ENCODE measurements at places on chromosomes 12 and 14. TPM values are rescaled to one million over a fixed set of nuclear protein-coding genes. Genes with fewer than 3 reads are reported as not detected.

DNA sequence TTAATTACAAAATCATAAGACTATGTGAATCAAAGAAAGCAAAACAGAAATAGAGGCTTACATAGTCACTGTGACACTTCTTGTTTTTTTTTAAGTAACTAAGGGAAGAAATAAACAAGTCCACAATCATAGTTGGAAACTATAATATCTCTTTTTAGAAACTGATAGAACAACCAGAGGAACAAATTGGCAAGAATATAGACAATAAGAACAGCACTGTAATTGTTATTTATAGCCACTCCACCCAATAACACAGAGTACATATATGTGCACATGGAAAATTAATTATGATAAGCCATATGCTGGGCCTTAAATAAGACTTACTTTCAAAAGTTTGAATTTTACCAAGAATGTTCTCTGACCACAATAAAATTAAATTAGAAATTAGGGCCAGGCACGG, 101.1 kb downstream of the PLEKHG7 start:
- H3K27me3 ChIP-seq: no peaks in the 10 kb centered on the region
- no peak overlapping the region for H3K4me3 ChIP-seq
- H3K4me1 ChIP-seq: no peaks in the 10 kb centered on the region
- H3K27ac ChIP-seq: no peak overlapping the region
- no peak for DNase-seq
- peaks cover 43% of the 10 kb centered on the region for H3K36me3 ChIP-seq

PRB2 gene
- total RNA-seq: not detected

GRCh38 chr12:50840809-50841487, 1.8 kb upstream of the TMPRSS12 start:
- no peaks in the 10 kb centered on the region for H3K27me3 ChIP-seq
- no peaks in the 10 kb centered on the region for H3K36me3 ChIP-seq
- no peak overlapping the region for H3K4me3 ChIP-seq
- no peaks in the 10 kb centered on the region for H3K4me1 ChIP-seq
- DNase-seq: no peak
- no peak overlapping the region for H3K27ac ChIP-seq

GRCh38 chr12:70444903-70445302, 78.8 kb downstream of the KCNMB4 start:
- H3K27ac ChIP-seq: no peak overlapping the region
- no peaks in the 10 kb centered on the region for H3K36me3 ChIP-seq
- no peak for DNase-seq
- no peak overlapping the region for H3K4me3 ChIP-seq
- no peaks in the 10 kb centered on the region for H3K4me1 ChIP-seq

GRCh38 chr14:88181072-88181471, 142.0 kb downstream of the KCNK10 start:
- no peaks in the 10 kb centered on the region for H3K27me3 ChIP-seq
- no peak overlapping the region for H3K4me3 ChIP-seq
- H3K27ac ChIP-seq: no peak overlapping the region
- H3K4me1 ChIP-seq: no peaks in the 10 kb centered on the region

DNA sequence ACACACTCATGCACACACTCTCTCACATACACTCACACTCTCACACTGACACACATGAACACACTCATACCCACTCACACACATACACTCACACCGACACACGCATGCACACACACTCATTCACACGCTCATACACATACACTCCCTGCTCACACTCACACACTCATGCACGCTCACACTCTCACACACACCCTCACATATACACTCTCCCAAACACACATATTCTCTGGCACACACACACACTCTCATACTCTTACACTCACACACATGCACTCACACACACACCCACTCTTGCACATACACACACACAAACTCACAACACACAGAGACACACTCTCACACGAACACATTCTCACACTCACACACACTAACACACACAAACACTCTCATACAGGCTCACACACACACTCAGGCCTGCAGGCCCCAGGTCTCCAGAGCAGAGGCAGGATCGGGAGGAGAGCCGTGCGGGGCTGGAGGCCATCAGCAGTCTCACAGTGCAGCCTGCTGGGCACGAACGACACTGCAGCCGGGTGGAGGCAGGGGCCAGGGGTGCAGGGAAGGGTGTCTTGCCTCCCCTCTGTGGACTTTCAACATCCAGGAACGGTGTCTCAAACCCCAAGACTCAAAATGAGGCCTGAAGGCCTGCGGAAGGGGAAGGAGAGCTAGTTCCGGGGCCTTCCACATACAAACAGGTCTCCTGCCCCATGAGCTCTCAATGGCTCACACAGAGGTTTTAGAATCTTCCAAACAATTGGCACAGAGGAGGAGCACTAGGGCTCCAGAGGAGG, 148.7 kb downstream of the ANO2 start:
- no peaks in the 10 kb centered on the region for H3K36me3 ChIP-seq
- no peaks in the 10 kb centered on the region for H3K4me1 ChIP-seq
- H3K27ac ChIP-seq: no peak overlapping the region
- H3K4me3 ChIP-seq: no peak overlapping the region
- DNase-seq: no peak

DNA sequence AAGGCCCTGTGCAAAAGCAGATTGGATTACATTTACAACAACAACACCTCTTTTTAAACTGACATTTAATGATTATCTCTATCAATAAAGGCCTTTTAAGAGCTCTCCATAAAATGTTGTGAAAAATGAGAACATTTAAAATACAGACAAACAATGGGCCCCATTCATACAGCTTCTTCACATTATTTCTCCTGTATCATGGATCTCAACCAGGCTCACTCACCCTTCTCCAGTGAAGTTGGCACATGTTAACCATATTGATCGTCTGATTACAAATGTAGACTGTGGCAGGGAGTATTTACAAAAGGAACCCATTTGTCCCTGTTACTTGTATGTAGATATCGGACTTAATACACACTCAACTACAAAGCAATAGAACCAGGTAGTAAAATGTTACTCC, 220.2 kb upstream of the BTG1 start:
- no peak overlapping the region for H3K4me3 ChIP-seq
- H3K27ac ChIP-seq: no peak overlapping the region
- peaks cover 22% of the 10 kb centered on the region for H3K4me1 ChIP-seq
- H3K27me3 ChIP-seq: no peaks in the 10 kb centered on the region

DNA sequence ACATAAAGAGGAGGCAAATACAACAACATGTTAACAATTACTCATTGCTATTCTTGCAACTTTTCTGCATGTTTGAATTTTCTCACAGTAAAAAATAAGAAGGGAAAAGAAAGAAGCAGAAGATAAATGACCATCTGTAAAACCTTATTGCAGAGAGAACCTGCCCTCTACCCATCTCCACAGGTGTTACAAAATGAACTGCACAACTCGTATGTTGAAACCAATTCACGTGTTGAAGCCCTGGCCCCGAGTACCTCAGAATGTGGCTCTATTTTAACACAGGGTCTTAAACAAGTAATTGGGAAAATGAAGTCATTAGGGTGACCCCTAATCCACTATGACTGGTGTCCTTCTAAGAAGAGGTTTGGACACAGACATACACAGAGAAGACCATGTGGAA, 39.5 kb downstream of the FOXN3 start:
- H3K4me3 ChIP-seq: no peak overlapping the region
- H3K27me3 ChIP-seq: no peaks in the 10 kb centered on the region
- DNase-seq: no peak
- no peaks in the 10 kb centered on the region for H3K36me3 ChIP-seq
- H3K4me1 ChIP-seq: peaks cover 10% of the 10 kb centered on the region

PTPN21 gene
- not detected for total RNA-seq
